DMS79 treated with DMSO at 0.1 percent for 48 hours (cell line): ENCODE measurements at places on chromosomes 4 and X.

DNA sequence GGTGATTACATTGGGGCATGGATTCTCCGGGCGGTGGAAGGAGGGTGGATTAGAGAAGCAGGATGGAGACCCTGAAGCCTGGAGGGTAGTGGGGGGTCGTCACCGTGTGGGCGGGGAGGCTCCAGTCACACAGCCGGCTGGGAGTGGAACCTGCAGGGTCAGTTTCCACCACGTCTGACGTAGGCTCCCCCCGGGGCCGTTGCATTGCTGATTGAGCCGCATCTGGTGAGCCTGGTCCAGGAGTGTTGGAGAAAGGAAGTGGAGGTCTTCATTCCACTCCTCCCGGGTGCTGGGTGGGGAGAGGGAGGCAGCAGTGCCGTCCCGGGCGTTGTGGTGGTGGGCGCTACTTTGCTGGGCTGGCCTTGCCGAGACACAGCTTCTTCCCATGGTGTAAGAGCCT lies 28.1 kb downstream of the TBC1D14 start:
- no peak for DNase-seq

- DNase-seq, result no peak
Observed at GRCh38 chrX:10597871-10598270, 22.5 kb downstream of the MID1 start.

DNA sequence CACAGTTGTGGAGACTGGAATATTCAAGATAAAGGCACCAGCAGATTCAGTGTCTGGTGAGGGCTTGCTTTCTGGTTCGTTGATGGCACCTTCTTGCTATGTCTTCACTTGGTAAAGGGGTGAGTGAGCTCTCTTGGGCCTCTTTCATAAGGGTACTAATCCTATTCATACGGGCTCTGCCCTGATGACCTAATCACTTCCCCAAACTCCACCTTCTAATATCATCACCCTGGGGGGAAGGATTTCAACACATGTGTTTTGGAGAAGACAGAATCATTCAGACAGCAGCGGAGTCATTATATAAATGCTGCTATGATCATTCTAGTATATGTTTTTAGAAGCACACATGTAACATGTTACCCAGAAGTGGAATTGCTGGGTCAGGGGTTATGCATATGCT lies 295.3 kb upstream of the CTSO start:
- DNase-seq, result no peak

- DNase-seq, result no peak
Observed at GRCh38 chr4:183968931-183969330, 63.8 kb downstream of the STOX2 start.

GRCh38 chrX:24426921-24427746 lies 38.0 kb upstream of the PDK3 start:
- no peak for DNase-seq

GRCh38 chr4:173924561-173924960 lies 358.9 kb downstream of the FBXO8 start:
- DNase-seq, result no peak

GRCh38 chr4:70713453-70714078 lies 8.2 kb upstream of the RUFY3 start:
- DNase-seq, result no peak

DNA sequence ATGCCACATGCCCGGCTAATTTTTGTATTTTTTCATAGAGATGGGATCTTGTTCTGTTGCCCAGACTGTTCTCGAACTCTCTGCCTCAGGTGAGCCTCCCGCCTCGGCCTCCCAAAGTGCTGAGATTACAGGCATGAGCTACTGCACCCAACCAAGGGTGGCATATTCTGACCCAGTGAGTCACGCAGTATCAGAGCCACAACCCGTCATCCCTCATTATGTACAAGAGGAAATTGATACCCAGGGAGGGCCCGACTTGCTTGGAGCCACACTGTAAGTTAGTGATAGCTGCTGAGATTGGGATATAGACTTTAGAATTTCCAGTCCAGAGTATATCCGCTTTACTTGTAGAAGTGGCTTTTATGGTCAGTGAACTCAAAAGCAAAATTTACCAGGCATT lies 14.6 kb downstream of the CCKAR start:
- no peak for DNase-seq

DNA sequence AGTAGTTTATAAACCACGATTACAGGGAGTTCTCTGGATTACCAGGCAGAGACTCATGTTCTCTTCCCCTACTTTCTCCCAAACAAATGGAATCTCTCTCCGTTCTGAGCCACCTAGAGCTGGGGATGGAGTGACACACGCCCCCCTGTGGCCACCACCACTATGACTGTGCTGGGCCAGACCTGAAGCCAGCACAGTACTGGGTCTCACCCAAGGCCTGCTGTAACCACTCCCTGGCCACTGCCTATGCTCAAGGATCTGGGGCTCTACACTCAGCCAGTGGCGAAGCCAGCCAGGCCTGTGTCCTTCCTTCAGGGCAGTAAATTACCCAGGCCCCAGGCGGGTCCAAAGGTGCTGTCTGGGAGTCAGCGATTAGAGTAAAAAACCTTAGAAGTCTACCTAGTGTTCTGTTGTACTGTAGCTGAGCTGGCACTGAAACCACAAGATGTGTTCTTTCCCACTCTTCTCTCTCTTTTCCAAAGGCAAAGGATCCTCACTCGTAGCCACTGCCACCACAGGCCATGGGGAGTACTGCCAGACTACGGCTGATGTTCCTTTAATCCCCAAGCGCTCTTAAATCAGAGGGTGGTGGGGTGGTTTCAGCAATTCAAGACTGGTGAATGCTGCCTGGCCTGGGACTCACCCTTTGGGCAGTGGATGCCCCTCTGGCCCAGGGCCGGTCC lies 412.2 kb upstream of the ARX start:
- no peak for DNase-seq

DNA sequence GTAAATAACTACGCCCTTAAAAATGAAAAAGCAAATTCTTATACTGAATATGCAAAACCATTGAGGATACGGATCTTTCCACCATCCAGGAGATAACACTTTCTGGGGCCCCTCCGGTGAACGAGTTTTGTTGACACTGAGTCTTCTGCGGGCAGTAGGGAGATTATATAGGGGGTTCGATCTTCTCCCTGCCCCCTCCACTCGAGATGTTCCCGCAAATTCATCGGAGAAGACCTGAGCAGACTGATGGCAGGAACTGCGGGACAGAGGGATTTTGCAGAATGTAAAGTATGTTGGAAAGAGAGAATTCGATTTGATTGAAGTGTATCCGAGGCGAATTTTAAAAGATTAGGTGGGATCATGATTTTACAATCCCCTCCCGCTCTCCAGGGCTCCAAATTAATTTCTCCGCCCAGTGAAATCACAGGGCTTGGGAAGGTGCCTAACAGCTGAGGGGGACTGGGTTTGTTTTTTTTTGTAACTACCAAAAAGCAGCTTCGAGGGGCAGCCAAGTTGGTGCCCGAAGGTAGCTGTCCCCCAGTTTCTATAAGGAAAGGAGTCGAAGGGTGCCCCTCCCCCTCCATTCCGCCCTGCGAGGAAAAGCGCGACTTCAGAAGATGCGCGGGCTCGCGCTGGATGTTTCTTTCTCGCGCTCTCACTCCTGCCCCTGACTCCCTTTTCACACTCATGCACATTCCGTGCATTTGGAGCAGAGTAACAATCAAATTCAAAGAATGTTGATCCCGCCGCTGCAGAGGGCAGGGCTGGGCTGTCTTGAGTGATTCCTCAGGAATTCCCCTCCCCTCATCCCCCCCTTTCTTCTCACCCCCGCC lies 1.2 kb downstream of the TMEM255A start:
- no peak for DNase-seq

GRCh38 chrX:103099691-103100090 lies 6.7 kb upstream of the NXF3 start:
- DNase-seq, result no peak

GRCh38 chr4:27206009-27206408 lies 345.4 kb downstream of the STIM2 start:
- DNase-seq, result no peak

DNA sequence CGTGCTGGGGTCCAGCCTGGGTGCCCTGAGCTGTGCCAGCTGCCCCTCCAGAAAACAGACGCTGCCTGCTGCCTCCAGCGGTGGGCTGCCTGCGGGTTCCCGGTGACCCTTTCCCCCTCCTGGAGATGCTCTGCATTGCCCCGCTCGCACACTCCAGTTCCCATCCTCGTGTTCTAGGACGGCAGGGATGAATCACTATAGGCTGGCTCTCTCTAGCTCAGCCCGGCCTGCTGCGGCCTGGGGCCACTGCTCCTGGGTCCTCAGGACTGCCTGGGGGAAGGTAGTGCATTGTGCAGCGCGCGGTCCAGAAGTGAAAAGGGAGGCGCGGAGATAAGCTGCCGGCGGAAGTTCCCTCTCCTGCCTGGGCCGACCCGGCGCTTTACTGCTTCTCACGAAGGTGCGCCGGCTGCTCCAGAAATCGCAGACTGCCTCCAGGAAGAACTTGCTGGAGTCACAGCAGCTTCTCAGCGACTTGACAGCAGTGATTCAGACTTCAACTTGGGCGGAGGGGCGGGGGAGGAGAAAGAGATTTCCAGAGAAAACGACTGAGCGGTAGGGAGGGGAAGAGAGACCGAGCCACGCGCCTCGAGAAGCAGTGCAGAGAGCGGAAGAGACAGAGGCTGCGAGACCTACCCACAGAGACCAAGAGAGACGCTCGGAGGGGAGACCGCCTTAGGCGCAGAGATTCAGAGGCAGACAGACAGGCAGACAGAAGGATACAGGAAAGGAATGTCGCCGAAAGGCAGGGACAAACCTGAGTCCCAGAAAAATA lies 6.7 kb upstream of the MSX1 start:
- no peak for DNase-seq

DNA sequence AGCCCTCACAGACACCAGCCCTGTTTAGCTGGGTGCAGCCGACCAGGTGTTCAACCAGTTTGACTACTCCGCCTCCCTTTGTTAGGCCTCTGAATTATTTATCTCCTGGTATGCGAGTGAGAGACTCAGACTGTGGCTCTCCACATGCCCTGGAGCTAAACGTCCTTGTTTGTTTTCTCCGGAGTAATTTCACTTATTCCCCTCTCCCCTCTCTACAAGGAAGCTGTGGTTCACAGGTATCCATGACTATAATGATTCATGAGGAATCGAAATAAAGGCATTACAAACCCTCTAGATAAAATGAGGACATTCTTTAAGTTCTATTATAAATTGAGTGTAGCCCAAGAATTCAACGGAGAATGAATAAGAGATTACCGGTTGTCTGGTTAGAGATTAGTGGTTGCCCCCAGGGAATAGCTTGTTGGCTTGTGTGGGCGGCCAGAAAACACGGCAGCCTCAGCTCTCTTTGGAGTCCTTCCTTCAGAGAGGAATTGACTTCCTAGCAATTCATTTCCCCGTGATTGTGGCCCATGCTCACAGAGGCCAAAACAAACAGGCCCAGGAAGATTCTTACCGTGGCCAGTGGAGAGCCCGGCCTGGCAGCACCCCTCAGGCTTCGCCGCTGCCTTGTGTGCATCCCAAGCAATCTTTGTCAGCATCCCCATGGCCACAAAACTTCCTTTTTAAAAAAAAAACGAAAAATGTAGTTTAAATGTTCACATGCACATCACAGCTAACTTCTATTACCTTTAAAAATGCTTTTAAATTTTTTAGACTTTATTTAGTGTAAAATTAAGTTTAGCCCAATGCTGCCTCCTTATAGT lies 60.2 kb upstream of the CBR4 start:
- DNase-seq, result peak; percentile 84
